Stimulated activated CD4-positive, alpha-beta T cell treated with anti-CD3 and anti-CD28 coated beads, Interleukin-15, amount 100 ng/mL, for 1 hour (primary cell): ENCODE measurements at places on chromosomes 5 and 9.

GRCh38 chr9:27292659-27293405 lies 4.1 kb downstream of the EQTN start:
- no peak for DNase-seq

GRCh38 chr9:687034-687785 lies 154.3 kb upstream of the DMRT1 start:
- no peak for DNase-seq

DNA sequence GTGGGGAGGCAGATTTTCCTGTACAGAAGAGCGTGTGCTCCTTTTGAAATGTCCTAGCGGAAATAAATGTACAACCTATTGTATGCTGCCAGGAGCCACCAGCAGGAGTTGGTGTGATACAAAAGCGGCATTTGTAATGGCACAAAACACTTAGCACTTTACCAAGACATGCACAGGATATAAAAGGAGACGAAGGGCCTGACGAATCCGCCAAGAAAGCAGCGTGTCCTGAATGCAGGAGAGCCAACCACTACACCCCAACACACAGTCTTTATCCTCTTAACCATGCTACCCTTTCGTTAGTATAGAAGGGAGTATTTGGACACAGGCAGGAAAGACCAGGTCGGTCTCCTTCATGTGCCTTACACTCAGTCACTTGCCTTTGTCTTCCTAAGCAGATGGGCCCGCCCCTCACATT lies 218.1 kb downstream of the TRIM32 start:
- DNase-seq: no peak

- no peak for DNase-seq
These were observed 173.5 kb downstream of the PDE4D start for GRCh38 chr5:59720063-59720462.

DNA sequence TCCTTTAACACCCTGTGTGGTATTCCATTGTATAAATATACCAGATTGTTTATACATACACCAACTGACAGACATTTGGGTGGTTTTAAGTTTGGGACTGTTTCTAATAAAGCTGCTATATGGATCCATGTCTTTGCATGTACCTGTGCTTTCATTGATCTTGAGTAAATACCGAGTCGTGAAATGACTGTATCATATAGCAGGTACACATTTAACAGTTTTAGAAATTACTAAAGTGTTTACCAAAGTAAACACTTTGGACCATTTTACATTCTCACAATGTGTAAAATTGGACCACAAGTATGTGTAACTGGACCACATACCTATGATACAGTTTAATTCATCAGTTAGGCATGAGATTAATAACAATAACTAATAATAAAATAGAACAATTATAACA lies 175.2 kb downstream of the FBXL17 start:
- DNase-seq: no peak

DNA sequence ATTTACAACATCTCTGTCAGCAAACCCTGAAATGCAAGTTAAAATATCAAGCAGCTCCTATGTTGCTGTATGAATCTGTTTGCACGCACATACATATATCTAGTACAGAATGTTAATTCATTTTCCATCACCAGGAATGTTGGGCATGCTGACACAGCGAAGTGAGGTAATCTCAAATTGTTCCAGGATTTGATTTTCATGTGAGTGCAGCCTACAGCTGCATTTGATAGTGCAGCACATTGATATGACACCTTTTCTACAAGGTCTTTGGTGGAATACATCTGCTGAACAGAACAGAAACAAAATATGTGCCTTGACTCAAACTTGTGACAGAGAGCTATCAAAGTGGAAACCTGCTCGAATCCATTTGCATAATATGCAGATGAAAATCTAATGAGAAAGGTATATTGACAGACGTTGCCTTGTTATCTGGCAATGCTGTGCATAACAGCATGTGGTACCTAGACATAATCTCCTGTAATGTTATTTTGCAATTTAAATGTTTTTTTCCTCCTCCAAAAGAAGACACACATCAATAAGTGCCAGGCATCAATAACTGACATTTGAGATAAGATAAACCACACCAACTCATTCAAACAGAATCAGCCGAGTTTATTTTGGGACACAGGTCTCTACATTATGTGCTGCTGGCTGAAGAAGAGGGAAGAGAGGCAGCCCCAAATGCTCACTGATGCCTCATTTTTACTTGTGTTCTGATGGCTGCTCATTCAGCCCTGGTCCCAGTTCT lies 512.2 kb downstream of the ZNF608 start:
- no peak for DNase-seq

DNA sequence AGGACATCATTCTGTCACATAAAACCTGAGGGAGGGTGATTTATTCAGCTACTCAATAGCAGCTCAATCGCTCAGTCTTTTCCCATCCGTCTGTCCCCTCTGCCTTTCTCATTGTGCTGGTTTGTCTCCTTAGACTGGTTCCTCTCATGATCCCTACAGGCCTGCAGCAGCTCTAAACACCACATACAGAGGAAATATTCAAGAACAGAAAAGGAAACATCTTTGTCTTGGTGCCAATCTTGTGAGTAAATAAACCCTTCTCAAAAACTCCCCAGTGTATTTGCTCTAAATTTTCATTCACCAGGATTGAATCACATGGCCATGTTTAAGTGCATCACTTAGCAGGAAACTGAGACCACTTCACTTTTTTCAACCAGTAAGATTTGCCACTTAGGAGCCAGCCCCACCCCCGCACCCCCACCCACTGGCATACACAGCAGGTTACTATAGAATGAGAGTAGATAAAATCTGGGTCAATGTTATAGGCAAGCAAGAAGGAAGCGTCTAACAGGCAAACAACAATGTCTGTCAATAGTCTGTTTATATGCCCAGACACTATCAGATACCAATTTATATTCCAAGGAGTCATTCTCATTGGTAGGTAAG lies 895.5 kb upstream of the DMAC1 start:
- DNase-seq: no peak

- no peak for DNase-seq
These were observed 26.6 kb downstream of the ERAP2 start for GRCh38 chr5:96902876-96903275.

DNA sequence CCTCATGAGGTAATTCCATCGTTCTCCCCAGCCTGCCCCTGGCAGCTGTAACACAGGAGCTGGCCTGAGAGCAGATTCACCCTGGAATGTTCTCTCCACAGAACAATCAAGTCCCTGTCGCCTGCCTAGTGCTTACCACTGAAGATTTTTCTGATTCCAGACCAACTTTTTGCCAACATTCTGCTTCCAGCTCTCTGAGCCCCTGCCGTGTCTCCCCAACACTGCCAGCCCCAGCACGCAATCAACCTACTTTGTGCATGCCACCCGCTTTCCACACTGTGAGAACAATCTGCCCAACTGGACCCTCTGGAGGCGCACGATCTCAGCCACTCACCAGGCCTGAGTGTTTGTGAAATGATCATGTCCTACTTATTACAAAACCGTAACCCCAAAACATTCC lies 62.6 kb downstream of the PSMB7 start:
- no peak for DNase-seq

DNA sequence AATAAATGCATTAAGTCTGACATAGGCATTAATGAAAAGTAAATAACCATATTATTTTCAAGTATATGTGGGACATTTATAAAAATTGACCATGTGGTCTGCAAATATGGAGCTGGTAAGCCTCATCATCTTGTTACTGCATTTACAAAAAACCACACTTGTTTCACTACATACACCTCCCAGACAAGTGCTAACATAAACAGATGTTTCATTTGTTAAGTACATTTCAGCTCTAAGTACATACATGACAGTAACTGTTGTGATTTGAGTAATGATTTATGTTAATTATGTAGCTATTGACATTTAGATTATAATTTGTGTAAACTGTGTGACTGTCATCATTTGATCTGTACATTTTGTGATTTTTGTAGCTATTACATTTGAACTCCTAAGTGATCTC lies 13.9 kb downstream of the IDNK start:
- no peak for DNase-seq

DNA sequence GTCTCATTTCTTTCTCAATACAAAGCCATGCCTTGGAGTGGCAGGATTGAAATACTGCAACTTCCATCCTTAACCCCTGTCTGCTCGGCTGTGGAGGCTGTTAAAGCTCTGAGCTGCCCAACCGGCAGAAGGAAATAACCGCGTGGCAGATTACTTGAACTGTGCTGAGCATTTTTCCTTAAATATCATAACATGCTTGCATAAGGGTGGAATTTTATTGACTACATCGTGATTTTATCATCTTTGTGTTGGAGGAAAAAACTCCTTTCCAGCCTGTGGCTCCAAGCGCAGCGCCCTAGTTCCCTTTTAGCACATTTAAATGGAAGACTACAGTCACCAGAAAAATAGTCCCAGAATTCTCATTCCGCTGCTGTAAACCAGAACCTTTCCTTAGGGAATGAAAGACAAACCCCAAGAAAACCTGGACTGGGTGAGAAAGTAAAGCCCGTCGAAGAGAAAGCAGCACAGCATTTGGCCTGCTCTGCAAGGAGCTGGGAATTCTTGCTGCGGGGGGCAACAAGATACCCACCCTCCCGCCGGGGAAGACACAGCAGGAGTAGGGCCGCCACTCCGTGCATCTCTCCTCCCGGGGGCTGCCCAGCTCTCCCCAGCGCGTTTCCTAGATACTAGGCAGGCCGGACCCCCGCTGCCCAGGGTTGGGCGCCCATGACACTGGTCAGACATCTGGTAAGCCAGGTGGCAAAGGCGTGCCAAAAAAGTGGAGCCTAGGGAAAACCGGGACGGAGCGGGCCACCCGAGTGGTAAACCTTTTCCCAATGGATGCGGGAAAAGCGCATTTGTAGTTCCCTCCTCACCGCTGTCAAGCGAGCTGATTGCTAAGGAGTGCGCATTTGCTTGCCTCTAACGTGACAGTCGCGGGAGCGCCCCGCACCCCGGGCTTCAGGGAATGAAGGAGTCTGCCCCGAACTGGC lies 1.3 kb downstream of the SHC3 start:
- DNase-seq: no peak

- no peak for DNase-seq
These were observed 357.1 kb downstream of the CDH18 start for GRCh38 chr5:19630876-19631275.

- DNase-seq: no peak
These were observed 12.7 kb downstream of the ANXA6 start for GRCh38 chr5:151144922-151145321.

DNA sequence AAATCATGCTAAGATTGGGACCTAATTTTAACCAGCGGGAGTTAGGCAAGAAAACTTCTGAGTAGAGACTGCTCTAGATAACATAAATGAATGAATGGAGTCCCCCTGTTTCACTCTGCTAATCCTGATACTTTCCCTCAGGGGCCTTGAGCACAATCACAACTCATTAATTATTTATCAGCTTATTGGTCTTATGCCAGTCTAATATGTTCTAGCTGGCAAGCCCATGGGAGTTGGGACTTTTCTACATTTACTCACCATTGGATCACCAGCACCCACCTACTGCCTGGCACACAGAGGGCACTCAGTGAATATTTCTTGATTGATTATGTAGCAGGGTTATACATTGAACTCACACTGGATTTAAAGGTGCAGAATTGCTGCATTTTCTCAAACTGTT lies 13.5 kb upstream of the TMED7 start:
- DNase-seq: no peak

DNA sequence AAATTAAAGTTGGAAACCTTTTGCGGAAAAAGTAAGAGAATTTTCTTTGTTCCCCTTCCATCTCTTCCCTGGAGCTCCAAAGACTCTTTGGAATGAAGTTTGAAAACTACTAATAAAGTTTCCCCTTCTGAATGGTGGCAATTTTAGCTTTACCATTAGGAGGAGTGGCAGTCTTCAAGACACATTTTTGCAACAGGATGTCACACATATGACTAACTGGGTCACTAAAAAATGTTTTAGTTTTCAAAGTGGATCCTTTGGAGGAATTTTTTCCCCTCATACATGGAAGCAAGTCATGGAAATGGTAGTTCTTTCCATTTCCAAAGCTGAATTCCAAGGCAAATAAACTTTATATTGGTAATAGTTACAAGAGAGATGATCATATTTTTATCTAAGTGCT lies 15.6 kb downstream of the FBXO4 start:
- DNase-seq: no peak

- DNase-seq: no peak
These were observed 160.2 kb upstream of the CDH6 start for GRCh38 chr5:31033295-31033694.

DNA sequence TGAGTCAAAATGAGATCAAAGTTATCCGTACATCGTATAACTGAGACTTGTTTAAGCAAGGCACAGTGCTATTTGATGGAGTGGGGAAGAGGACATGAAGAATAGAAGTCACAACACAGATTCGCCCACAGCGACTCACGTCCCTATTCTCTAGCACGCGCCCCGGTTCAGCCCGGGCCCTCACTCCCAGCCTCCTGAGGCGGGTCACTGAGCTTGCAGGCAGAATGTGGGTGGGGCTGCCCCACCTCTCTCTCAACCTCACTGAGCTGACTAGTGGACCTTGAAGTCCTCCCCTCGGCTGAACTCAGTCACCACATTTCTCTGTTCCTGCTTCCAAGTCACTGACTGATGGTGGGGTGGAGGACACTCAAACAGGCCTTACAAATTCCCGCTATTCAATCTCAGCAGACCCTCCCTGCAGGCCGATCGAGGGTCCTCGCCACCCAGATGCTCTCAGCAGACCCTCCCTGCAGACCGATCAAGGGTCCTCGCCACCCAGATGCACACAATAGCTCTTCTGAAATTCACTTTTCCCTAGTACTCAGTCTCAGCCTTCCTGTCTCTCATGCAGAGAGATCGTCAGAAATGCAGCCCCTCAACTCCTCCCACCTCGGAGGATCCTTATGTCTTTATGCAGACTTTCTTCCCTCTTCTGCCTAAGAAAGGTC lies 12.9 kb downstream of the GLDC start:
- no peak for DNase-seq

DNA sequence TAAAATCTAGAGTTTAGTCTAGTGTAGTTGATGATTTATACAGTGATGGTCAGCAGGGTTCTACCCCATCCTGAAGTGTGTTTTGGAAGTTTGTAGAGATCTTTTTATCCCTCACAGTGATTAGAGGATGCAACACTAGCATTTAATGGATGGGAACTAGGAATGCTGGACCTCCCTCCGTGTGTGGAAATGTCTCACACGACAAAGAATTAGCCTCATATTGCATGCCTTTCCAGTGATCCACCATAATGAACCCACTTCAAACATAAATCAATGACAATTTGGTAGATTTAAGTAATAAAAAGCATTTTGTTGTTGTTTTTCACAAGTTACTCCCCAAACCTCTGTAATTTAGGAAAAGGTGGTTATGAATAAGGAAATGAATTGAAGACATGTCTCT lies 82.5 kb upstream of the LMNB1 start:
- no peak for DNase-seq

DNA sequence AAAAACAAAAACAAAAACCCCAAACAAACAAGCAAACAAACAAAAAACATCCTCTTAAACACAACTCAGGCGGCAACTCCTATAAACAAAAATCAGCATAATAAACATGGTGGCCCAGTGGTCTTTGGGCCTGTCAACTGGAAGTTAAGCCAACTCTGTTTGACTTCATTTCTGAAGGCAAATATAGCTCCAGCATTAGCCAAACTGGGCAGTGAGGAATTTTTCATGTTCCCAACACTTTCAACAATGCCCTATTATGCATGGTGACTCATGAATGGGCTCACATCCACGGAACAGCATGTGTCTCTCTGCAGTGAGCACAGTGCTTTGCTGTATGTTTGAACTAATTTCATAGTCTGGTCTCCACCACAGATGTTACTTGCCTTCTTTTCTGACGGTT lies 143.9 kb upstream of the STC2 start:
- DNase-seq: no peak

- DNase-seq: no peak
These were observed 202.0 kb upstream of the SLC27A6 start for GRCh38 chr5:128763321-128763720.

GRCh38 chr9:111450124-111450523 lies 34.1 kb downstream of the ECPAS start:
- no peak for DNase-seq

GRCh38 chr5:138543730-138544104 lies 681 bp upstream of the ETF1 start:
- DNase-seq: no peak
